Activated T-helper 17 cell treated with anti-CD3 and anti-CD28 coated beads, Interleukin-2, amount 50 U/mL, for 72 hours (primary cell): ENCODE measurements at places on chromosomes 5 and 9.

GRCh38 chr9:129708793-129709192 is 43.3 kb downstream of the PRRX2 start:
- peaks cover 5% of the 10 kb centered on the region for H3K4me1 ChIP-seq
- ATAC-seq: no peak
- peak overlapping the region; percentile 18 for H3K27ac ChIP-seq
- H3K36me3 ChIP-seq: no peaks in the 10 kb centered on the region
- H3K27me3 ChIP-seq: no peaks in the 10 kb centered on the region

DNA sequence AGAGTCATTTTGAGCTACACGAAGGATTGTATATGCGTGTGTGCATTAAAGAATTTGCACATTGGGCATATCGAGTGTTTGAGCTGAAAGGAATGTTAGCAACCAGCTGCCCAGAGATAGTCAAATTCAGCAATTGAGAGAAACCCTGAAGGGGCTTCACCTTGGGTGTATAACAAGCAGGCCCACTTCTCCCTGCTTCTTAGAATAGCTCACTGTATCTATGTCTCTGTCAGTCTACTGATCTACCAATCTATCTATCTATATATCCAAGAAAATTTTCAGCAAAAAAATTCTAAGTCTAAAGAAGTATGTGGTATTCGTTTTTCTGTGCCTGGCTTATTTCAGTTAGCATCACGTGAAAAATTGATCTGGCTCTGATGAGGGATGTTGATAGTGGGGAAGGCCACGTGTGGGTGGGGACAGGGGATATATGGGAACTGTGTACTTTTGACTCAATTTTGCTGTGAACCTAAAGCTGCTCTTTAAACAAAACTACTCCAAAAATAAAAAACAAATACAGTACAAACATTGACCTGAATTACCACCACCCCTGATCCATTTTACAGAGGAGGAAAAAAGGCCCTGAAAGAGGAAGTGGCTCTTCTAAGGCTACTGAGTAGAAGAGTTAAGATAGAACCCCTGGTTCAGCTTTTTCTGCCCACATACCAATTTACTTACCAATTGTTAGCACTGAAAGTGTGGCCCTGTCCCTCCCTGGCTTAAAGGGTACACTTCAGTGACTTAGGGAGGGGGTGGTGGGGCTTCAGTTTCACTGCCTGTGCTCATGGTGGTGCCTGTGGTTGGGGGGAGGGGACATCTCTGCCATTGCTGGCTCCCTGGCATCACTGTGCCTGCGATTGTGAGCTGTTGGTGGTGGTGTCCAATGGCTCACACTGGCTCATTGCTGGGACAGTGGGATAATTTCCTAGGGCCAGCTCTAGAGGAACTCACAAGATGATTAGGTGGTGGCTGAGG is 141.8 kb downstream of the DOCK2 start:
- no peaks in the 10 kb centered on the region for H3K27me3 ChIP-seq
- no peak overlapping the region for H3K4me3 ChIP-seq
- peaks cover 66% of the 10 kb centered on the region for H3K36me3 ChIP-seq
- peak; percentile 38 for ATAC-seq
- peak overlapping the region; percentile 9 for H3K27ac ChIP-seq
- peaks cover 17% of the 10 kb centered on the region for H3K4me1 ChIP-seq

DNA sequence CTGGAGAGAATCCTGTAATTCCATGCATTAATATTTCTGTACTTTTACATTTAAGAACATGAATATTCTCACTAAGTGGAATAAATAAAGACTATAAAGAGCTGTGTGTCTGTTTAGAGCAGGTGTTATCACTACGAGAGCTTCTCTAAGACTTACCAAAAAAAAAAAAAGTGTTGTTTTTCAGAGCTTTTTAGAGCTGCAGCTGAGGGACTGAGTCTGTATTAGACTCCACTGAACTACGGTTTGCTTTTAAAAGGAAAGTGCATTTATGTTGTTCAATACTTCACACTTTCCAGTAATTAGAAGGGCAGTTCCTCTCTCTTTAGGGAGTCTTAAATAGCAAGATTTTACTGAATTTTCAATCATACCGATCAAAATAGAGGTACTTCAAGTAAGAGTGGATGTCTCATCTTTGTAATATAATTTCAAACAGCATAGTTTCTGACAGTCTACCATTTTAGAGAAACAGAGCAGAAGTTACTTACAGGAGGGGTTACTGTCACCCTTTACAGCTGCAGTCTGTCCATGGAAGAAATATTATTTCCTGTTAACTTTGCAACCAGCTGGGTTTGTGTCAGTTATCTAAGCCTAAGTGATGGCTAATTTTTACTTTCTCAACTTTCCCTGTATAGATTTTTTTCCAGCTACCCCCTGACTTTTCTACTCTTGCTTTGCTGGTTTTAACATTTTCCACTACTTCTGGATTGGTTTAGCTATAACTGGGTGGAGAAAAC is 2.4 kb downstream of the SYK start:
- no peak overlapping the region for H3K27ac ChIP-seq
- no peak overlapping the region for H3K4me3 ChIP-seq
- no peaks in the 10 kb centered on the region for H3K36me3 ChIP-seq
- ATAC-seq: no peak

DNA sequence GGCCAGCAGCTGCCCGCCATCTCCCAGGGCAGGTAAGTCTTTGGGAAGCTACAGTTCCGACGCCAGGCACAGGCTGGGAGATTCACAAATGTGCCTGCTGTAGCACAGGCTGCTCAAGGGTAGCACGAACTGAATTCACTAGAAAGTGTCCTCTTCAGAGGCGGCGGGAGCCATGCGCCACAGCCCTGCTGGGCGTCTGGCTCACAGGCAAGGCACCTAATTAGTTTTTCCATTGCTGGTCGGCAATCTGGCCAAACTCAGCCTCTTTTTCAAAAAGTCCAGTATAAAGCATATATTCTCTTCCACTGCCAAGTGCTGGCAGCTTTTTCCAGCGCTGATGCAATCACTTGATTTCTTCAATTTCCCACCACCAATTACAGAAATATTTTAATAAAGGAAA is 128.9 kb upstream of the RAPGEF1 start:
- H3K27me3 ChIP-seq: no peaks in the 10 kb centered on the region
- H3K4me3 ChIP-seq: no peak overlapping the region
- no peaks in the 10 kb centered on the region for H3K4me1 ChIP-seq

- H3K27me3 ChIP-seq: no peaks in the 10 kb centered on the region
- no peaks in the 10 kb centered on the region for H3K4me1 ChIP-seq
- no peaks in the 10 kb centered on the region for H3K36me3 ChIP-seq
- no peak for ATAC-seq
Observed at GRCh38 chr5:27818888-27819287, 780.5 kb upstream of the CDH9 start.

GRCh38 chr5:69467442-69468225 is 25.0 kb upstream of the OCLN start:
- H3K27me3 ChIP-seq: no peaks in the 10 kb centered on the region
- H3K36me3 ChIP-seq: no peaks in the 10 kb centered on the region
- ATAC-seq: no peak
- H3K4me1 ChIP-seq: no peaks in the 10 kb centered on the region
- H3K27ac ChIP-seq: no peak overlapping the region

- peaks cover 22% of the 10 kb centered on the region for H3K36me3 ChIP-seq
- H3K4me1 ChIP-seq: peaks cover 5% of the 10 kb centered on the region
- no peak overlapping the region for H3K4me3 ChIP-seq
Observed at GRCh38 chr5:1513326-1514026, 10.3 kb downstream of the LPCAT1 start.

- no peak for ATAC-seq
- H3K4me3 ChIP-seq: no peak overlapping the region
- no peaks in the 10 kb centered on the region for H3K4me1 ChIP-seq
- no peaks in the 10 kb centered on the region for H3K27me3 ChIP-seq
- H3K36me3 ChIP-seq: no peaks in the 10 kb centered on the region
Observed at GRCh38 chr5:142343531-142343930, 18.7 kb upstream of the SPRY4 start.

- no peak overlapping the region for H3K4me3 ChIP-seq
- H3K4me1 ChIP-seq: no peaks in the 10 kb centered on the region
- no peaks in the 10 kb centered on the region for H3K27me3 ChIP-seq
- no peak for ATAC-seq
- H3K36me3 ChIP-seq: no peaks in the 10 kb centered on the region
- H3K27ac ChIP-seq: no peak overlapping the region
Observed at GRCh38 chr5:15267966-15268365, 232.0 kb upstream of the FBXL7 start.

DNA sequence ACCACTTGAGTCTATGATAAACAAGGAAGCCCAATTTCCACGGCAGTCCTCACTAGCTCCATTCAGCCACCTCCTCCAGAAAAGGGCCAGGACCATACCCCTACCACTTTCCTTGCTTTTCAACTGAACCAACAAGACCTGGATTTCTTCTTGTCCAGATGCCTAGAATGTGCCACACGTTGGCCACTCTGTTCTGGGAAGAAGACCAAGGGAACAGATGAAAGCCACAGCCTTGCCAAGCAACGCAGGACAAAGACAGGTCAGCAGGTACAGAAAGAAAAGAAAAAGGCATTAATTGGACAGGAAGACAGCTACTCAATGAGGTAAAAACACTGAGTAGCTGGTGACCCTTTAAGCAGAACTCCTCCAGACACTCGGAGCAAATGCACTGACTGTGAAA is 2.2 kb downstream of the CCNJL start:
- ATAC-seq: no peak
- H3K27ac ChIP-seq: no peak overlapping the region
- peaks cover 62% of the 10 kb centered on the region for H3K27me3 ChIP-seq
- peaks cover 6% of the 10 kb centered on the region for H3K36me3 ChIP-seq

DNA sequence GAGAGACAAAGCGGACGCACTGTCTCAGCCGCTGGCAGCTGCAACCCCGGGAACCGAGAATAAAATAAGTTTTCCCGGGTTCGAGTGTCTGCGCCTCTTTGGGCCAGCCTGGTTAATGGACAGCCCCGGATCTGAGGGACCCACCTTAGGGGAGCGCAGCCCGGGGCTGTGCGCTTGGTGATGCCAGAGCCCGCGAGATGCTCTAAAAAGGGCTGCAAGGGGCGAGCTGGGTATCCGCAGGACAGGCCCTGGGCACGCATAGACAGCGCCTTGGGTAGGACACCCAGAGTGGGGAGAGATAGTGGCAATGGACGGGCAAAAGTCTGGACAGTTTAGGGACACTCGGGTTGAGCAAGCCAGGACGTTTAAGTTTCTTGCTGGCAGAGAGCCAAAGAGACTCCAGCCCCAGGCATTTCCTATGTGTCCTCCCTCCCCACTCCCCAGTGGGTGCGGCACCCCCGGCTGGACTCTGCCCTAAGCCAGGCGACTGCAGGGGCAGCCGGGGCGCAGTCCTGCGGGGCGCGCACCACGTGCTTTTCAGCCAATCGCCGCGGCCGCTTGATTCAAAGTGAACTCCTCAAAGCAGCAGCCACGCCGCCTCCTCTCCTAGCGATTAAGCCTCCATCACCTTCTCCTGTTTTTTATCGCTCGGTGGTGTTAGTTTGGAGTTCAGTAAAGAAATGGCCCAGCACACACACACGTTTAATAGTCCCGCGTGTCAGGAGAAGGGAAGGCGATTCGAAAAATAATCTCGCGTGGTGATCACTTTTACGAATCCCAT is 616 bp upstream of the ENC1 start:
- H3K27me3 ChIP-seq: peaks cover 10% of the 10 kb centered on the region
- ATAC-seq: peak; percentile 32
- H3K4me3 ChIP-seq: peak overlapping the region; percentile 81
- H3K36me3 ChIP-seq: no peaks in the 10 kb centered on the region
- no peak overlapping the region for H3K27ac ChIP-seq

DNA sequence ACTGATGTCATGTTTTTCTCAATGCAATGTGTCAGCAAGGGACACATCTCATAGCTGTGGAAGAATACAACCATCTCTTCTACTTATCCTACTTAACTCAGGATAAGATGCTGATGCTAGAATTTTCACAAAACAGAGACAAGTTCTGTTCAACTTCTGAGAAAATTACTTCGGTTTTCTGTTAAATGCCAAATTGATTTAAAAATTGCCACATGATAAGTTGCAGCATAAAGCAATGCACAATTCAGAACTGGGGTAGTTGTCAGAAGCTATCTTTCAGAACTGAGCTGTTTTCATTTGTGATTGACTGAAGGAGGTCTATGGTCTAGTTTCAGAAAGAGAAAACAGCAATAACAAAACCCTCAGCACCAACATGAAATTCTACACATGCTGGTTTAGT is 954.8 kb upstream of the C9orf72 start:
- no peak overlapping the region for H3K4me3 ChIP-seq
- ATAC-seq: no peak

DNA sequence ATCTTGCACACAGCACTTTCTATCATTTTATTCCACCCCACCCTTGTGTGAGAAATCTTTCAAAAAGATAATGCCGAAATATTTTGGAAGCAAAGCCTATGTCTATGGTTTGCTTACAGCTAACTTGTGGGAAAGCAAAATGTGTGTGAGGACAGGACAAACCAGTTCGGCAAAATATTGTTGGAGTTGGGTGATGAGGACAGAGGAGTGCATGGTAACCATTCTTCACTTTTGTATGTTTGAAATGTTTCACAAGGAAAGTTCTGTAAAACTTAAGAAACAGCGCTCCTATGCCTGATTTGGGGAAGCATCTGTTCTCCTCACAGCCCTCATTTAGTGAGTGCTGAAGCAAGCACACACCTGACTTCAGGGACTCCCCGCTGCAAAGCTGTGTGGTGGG is 62.0 kb upstream of the RNF130 start:
- no peaks in the 10 kb centered on the region for H3K27me3 ChIP-seq
- no peak for ATAC-seq
- H3K27ac ChIP-seq: no peak overlapping the region
- no peak overlapping the region for H3K4me3 ChIP-seq
- H3K4me1 ChIP-seq: peaks cover 4% of the 10 kb centered on the region

DNA sequence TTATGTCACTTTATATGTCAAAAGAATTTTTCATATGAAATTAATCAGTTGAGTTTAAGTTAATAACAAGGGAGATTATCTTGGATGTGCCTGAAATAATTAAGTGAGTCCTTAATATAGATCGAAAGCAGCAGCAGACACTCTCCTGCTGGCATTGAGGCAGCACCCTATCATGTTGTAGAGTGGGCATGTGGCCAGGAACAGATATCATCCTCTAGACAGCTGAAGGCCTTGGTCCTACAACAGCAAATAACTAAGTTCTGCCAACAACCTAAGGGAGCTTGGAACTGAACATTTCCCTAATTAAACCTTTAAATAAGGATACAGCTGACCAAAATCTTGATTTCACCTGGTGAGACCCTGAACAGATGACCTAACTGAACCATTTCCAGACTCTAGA is 25.8 kb upstream of the UGT3A1 start:
- no peaks in the 10 kb centered on the region for H3K4me1 ChIP-seq
- no peak for ATAC-seq
- peaks cover 4% of the 10 kb centered on the region for H3K27me3 ChIP-seq
- H3K36me3 ChIP-seq: no peaks in the 10 kb centered on the region
- H3K27ac ChIP-seq: no peak overlapping the region

GRCh38 chr5:174217527-174217926 is 172.0 kb downstream of the NSG2 start:
- H3K4me3 ChIP-seq: no peak overlapping the region
- peaks cover 21% of the 10 kb centered on the region for H3K27me3 ChIP-seq
- ATAC-seq: no peak
- no peaks in the 10 kb centered on the region for H3K36me3 ChIP-seq
- H3K27ac ChIP-seq: no peak overlapping the region

- H3K4me1 ChIP-seq: no peaks in the 10 kb centered on the region
- H3K36me3 ChIP-seq: no peaks in the 10 kb centered on the region
- ATAC-seq: no peak
- no peak overlapping the region for H3K27ac ChIP-seq
Observed at GRCh38 chr9:13113751-13114150, 165.7 kb downstream of the MPDZ start.
